ENCODE measurements at places on chromosomes 2 and 18. TPM values are rescaled to one million over a fixed set of nuclear protein-coding genes. Genes with fewer than 3 reads are reported as not detected.

GRCh38 chr2:63300835-63301234, 250.2 kb downstream of the OTX1 start:
- no peak for DNase-seq

GRCh38 chr2:42046819-42047487, 868 bp upstream of the PKDCC start:
- DNase-seq = no peak

- DNase-seq = no peak
These were observed 71.8 kb downstream of the FMNL2 start for GRCh38 chr2:152406836-152407161.

DNA sequence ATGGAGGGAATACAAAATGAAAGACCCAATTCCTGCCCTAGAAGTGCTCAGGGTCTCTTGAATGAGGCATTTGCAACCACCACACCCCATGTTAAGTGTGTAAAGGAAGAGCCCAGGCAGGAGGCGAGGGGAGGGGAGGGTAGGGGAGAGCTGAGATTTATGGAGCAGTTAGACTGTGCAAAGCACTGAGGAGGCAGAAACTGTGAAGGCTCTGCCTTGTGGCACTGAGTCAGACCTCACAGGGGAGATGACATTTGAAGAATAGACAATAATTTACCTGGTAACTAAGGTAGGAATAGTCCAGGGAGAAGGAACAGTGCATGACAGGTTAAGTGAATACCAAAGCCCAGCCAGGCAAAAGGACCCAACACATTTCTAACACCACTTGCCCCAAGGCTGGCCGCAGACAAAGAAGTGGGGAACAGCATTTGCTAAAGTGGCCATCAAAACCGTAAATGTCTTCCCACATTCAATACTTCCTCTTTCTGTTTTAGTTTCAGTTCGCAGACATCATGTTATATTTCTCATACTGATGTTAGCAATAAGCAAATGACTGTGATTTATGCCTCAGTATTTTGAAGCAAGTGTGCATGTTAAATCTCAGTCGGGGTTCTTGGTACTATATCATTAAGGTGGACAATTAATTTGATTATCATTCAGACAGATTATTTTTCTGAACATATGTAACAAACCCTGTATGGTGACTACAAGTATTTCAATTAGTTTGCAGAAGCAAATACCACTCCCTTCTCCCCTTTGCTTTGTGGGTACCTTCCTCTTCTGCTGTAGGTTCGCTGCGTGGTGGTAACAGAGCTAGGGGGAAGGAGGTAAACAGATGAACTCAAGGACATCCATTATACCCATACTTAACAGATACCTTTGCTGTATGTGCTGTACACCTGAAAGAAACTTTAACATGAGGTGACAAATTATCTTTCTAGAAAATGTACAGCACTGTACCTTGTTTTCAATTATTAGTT, 27.5 kb downstream of the CDH20 start:
- no peak for DNase-seq

GRCh38 chr2:149380205-149380604, 49.8 kb downstream of the LYPD6 start:
- DNase-seq = no peak

DNA sequence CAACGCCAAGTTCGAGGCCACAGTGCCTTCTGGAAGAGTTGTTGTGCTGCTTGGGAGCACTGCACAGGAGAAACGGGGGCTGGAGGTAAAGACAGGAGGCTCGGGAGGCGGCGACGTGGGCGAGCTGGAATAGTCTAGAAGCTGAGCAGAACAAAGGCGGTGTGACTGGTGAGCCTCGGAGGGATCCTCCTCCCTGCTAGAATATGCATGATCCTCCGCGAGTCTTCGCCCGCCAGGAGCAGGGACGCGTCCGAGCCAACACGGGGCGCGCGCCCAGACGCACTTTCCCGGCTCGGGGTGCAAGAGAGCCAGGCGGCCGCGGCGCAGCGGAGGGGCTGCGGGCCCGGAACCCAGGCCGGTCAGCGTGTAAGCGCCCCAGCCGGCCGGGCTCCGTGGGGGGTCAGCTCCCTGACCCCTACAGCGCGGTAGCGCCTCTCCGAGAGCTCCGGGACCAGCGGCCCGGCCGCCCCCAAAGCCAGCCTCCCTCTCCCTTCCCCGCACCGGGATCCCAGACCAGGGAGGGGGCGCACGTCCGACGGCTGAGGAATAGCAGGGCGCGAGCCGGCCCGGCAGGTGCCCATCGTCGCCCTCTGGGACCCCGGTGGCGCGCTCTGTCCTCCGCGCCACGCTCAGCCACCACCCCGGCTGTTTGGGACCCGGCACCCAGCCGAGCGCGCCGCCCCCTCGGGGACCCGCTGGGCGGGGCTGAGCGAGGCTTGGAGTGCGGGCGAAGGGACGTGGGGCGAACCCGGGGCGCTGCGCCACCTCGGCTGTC, 62.5 kb downstream of the GNAL start:
- no peak for DNase-seq

GRCh38 chr2:50069454-50069853, 915.1 kb upstream of the FSHR start:
- DNase-seq = no peak

GRCh38 chr2:170815311-170815710, 1.4 kb upstream of the GAD1 start:
- DNase-seq = no peak

DNA sequence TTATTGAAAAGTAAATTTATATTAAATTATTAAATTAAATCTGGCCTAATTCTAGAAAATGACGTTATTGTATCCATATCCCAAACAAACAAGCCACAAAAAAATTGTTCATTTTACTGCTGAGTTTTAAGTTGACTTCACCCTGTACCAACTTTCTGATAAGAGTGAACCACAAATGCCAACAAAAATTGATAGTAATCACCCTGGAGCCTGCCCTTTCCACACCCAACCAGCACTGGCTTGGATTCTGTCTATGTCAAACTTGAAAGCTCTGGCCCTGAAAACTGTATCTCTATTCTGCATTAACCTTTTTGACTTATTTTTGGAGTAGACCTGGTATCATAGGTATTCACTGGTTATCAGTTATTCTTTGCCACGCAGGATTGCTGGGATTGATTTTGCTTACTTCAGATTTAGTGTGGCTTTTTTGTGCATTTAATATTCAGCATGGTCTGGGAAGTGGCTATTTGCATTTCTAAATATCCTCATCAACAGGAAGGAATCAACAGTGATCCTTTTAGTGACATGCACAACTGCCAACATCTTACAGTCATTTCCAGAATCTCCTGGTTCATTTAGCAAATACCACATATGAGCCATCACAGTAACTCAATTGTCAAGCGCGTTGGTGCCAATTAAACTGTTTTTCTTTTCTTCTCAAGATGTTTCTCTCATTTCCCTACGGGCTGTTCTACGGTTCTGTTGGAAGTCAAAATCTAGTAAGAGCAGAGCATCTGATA, 11.4 kb upstream of the SRBD1 start:
- no peak for DNase-seq

DNA sequence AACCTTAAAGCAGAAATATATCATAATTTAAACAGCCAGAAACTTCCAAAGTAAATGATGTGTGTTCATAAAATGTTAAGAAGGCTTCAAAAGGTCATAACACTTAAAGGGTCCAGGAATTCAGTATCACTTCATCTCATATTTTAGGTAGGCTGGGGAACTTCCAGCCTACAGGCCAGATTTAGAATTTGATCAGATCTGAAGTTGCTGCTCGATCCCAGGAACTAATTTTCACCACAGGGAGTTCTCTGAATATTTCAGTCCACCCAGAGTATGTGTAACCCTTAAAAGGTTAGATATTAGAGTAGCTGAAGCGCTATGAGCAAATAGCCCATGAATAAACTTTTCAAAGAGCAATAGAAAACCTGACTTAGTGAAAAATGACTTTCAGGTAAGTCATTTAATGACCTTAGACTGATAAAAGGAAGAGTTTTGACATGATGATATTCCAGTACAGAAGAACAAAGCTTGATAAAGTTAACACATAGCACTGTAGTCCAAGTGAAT, 1.7 kb downstream of the WIPF1 start:
- no peak for DNase-seq

DNA sequence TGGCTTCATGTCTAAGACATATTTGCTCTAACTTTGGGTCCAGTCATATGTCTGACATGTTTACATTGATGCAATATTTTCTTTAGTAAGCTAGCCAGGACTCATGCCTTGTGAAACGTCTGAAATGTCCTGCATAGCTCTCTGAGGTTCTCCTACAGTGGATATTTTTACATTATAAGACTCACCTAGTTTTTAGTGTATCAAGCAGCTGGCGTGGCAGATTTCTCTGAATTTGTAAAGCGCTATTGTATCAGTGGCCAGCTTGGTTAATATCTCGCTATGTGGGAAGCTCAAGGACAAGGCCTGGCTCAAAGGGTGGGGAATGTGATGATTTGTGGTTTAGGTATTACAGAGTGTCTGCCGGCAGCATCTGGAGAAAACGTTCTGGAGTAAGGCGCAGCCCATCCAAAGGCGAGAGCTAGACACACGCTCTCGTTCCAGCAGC, 164.3 kb downstream of the LTBP1 start:
- no peak for DNase-seq

DNA sequence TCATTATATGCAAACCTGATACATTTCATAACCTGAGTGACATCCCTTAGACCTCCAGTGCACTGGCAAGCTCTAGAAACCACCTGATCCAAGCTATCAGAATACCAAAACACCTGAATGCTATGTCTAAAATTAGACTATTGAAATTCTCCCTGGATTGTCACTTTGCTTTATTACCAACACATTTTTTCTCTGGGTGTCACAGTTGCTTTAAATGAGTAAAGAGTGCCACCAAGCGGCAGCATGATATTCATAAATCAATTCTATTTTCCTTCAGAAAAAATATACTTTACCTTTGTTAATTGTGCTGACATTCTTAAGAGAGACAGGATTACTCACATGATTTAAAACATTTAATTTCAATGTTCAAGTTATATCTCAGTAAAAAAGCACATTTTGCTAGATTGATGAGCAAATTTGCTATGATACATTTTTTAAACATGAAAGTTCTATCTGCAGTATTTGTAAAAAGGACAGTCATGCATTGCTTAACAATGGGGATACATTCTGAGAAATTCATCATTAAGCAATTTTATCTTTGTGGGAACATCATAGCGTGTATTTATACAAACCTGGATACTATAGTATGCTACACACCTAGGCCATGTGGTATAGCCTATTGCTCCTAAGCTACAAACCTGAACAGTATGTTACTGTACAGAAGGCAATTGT, 338.4 kb upstream of the SLC39A10 start:
- no peak for DNase-seq

DNA sequence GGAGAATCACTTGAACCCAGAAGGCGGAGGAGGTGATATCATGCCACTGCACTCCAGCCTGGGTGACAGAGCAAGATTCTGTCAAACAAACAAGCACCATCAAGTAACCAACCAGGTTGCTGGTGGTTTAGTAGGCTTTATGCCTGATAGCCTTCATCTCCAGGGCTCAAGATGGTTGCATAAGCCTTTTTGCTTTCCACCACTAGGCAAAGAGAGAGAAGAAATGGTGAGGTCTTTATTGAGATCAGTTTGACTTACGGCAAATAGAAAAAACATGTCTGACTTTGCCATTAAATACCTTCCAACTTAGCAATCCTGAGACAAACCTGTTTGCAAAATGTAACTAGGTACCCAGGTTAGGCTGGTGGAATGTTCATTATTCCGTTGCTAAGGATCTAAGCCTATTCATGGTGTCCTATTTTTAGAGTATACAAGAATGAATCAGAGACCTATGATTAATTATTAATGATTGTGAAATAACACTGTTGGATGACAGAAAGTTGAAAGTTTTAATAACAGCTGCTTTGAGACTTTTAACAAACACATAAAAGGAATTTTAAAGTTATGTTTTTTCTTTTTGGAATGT, 53.5 kb upstream of the SLC38A11 start:
- no peak for DNase-seq

GRCh38 chr18:68219872-68220271, 495.0 kb downstream of the TMX3 start:
- DNase-seq = no peak

DNA sequence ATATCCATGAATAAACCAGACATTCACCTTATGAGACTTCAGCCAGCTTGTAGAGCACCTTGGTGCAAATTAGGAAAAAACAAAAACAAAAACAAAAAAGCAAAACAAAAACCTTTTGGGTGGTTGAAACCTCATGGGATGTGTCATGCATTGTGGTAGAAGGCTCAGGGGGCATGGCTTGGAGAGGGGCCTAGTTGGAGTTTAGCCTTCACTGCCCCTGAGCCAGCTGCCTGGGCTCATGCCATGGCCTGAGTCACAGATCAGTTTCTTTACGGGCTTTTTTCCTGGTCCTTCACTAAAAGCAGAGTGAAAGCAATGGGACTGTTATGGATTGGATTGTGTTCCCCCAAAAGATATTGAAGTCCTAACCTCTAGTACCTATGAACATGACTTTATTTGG, 22.0 kb upstream of the DAPL1 start:
- DNase-seq = no peak

DNA sequence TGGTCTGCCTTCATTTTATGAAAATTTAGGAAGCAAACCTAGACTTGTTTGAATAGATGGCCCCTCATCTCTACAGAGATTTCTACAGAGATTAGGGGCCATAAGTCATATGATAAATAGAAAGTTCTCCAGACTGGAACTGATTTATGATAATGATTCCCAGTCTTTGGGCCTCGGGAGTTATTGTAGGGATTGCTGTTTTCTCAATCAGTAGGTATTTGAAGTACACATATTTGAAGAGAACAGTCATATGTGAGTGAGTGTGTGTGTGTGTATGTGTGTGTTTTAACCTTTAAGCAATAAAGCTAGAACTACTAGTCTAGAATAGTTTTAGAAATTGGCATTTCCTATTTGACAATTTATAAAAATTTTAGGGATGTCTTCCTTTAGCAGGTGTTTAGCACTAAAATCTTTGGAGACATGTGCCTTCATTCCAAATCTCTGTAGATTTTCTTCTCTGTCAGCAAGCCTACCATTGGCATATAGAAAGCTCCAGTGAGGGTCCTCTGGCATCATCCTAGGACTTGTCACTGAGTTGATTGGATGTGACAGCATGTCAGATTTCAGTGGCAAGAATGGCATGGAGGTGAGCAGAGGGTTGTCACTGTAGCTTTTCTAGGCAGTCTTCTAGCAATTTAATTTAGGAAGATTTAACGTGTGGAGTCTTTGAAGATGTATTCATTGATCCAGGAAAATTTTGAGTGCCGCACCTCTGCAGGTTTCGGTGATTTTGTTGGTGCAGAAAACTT, 71.2 kb downstream of the MYO1B start:
- DNase-seq = no peak

- peak; percentile 23 for DNase-seq
These were observed 72.0 kb downstream of the KCNE4 start for GRCh38 chr2:223123855-223124610.

- no peak for DNase-seq
These were observed 43.8 kb upstream of the CYP26B1 start for GRCh38 chr2:72191441-72191840.

GRCh38 chr18:25274926-25275325, 77.0 kb downstream of the ZNF521 start:
- DNase-seq = no peak

GRCh38 chr2:69685321-69686048, 41.9 kb upstream of the AAK1 start:
- DNase-seq = no peak

GRCh38 chr2:221529943-221530652, 42.0 kb downstream of the EPHA4 start:
- peak; percentile 41 for DNase-seq

Gene ATG16L1
- 29.5 TPM for total RNA-seq

Gene MROH2A
- total RNA-seq = 0.32 TPM

Gene NEUROD1
- not detected for total RNA-seq

Gene ATOH8
- total RNA-seq = 18.3 TPM

Gene LAMA1
- 2.9 TPM for total RNA-seq

Gene DSG4
- 0.26 TPM for total RNA-seq

Gene SMAD2
- total RNA-seq = 96.9 TPM

Gene DCDC2C
- total RNA-seq = 0.48 TPM

Gene ACTG2
- 637 TPM for total RNA-seq

Gene MC4R
- total RNA-seq = 0.16 TPM
